ENCODE measurements at places on chromosomes 5 and 9.

DNA sequence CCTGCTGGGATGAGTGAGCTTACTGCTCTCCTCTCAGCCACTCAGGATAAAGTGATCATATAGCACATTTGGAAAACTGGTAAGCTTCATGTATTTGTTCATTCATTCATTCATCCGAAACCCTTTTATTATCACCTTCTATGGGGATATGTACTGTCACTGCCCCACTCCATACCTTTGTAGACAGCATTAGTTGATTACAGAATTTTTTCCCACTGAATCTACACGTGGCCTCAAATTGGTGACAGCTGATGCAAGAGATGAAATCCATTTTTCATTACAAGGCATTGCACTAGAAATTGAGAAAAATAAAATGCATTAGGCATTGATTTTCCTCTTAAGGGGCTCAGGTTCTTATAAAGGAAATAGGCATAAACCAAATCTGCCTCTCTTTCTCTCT lies 9.7 kb downstream of the GRIA1 start:
- no peak for DNase-seq

- DNase-seq, result no peak
These were observed 13.8 kb downstream of the PROP1 start for GRCh38 chr5:177982072-177982727.

DNA sequence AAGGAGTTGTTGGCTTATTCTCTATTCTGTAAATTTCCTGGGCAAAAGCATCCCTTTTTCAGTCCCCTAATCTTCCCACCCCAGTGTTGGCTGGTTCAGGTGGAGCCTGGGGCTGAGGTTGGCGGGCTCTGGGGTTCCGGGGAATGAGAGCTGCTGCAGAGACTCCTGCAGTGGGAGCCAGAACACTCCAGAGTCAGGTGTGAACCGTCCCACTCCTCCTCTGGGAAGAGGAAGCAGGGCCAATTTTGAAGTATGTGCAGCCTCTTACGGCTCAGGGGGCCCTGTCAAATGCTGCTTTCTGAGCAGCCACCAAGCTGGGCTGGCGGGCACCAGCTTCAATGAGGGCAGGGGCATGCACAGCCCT lies 42.8 kb downstream of the JADE2 start:
- no peak for DNase-seq

DNA sequence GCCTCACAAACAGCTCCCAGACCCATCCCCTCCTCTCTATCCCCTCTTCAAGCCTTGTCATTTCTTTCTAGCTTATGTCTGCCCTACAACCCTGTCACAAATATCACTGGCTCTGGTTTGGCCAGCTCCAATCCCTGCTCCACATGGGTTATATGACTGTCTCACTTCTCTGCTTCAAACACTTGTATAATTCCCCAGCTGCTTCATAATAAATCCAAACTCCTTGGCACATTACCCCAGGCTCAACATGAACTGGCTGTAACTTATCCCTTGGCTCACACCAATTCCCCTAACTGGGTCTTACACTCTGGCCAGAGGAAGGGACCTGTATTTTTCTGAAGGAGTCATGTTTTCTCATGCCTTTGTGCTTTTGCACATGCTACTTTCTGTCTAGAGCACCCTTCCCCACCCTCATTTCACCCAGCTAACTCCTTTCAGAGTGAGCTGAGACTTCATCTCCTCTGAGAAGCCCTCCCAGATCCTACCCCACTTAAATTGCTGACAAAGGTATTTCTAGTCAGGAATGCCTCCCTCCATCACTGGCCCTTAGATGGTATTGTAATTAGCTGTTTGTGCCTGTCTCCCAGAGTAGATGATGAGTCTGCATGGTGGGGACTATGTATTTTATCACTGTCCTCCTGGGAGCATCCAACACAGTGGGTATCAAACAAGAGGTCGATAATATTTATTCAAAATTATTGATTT lies 5.3 kb downstream of the PRXL2C start:
- no peak for DNase-seq

DNA sequence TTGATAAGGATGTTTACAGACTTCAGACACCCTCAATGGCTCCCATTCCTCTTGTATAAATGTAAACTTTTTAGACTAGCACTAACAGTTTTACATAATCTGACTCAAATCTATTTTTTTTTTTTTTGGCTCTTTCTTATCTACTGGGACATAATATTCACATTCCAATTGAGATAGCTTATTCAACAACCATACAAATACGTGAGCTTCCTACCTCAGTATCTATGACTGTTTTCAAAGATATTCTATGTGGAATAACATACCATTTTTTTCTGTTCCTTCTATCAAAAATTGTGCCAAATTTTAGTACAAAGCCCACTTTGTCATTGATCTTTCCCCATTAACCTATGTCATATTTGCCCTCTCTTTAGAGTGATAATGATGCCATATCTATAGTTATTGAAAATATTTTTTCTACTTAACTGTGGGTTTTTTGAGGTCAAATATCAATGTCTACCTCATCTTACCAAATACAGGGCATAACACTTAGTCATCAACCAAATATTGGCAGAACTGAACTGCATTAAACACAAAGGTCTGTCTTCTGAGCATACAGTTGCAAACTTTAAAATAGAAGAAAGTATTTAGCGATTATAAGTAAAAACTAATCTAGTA lies 482.6 kb downstream of the PTPRD start:
- DNase-seq, result peak; percentile 67

- DNase-seq, result no peak
These were observed 45.4 kb downstream of the NACC2 start for GRCh38 chr9:136049491-136050265.

DNA sequence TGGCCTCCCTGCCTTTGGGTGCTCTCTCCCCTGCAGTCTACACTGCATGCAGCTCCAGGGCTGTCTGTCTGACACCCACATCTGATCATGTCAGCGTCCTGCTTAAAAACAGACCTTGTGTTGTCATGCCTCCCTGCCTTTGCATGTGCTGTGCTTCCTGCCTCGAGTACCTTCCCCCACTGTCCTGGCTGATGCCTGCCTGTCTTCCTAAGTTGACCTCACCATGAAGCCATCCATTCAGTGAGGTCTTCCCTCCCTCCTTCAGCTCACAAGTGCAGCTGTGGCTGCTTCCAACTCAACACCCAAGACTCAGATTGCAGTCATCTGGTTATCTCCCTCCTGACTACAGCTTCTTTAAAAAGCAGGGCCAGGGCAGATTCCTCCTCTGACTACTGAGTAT lies 5.5 kb downstream of the ANGPTL2 start:
- DNase-seq, result no peak

GRCh38 chr9:94847486-94847885 lies 121.0 kb downstream of the AOPEP start:
- DNase-seq, result peak; percentile 76

DNA sequence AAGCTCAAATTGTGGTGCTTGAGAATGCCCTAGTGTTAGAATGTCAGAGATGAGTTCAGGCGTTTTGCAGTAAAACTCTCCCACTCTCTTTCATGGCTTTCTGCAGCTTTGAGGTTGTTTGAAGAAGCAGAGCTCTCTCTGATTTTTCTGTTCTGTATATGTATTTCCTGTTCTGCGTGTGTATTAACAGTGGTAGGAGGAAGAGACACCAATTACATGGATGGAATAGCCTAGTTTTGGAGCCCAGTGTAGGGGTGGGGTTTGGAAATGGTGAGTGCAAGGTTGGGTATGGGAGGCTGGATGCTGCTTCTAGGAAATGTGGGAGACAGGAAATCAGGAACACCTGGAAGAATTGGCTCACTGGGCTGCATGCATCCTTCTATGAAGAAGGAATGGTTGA lies 12.4 kb downstream of the LARP1 start:
- no peak for DNase-seq

DNA sequence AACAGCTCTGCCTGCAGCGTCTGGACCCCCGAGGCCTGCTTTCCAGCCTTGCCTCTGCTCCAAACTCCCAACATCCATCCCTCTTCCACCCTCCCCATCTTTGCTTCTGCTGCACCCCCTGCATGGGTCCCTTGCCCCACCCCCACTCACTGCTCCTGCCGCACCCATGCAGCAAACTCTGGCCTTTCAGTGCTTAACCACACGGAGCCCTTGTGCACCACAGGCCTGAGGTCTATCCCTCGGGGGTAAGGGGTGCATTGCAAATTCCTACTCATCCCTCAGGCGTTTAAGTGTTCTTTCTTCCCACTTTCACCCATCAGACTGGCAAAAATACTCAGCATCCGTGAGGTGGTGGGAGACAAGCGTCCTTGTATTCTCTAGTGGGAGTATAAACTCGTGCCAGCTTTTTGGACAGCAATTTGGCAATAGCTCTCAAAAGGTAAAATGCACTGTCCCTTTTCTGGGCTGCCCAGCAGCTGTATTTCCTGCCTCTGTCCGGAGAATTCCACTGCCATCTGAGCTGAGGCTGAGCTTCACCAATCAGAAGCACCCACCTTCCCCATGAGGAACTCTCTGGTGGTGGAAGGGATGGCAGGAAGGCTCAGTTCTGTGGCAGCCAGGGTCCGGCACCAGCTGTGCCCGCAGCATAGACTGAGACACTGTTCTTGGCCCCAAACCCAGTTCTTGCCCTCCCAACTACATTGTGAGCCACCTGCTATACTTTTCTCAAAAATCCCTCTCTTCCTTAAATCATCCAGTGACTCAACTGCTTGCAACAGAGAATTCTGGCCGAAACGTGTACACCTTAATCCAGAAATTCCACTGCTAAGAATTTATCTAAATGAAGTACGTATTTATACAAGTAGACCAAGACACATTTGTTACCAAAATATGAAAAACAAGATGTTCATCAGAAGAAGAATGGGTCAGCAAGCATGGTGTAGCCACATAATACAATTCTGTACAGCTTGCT lies 15.0 kb downstream of the PSMB7 start:
- DNase-seq, result peak; percentile 26

DNA sequence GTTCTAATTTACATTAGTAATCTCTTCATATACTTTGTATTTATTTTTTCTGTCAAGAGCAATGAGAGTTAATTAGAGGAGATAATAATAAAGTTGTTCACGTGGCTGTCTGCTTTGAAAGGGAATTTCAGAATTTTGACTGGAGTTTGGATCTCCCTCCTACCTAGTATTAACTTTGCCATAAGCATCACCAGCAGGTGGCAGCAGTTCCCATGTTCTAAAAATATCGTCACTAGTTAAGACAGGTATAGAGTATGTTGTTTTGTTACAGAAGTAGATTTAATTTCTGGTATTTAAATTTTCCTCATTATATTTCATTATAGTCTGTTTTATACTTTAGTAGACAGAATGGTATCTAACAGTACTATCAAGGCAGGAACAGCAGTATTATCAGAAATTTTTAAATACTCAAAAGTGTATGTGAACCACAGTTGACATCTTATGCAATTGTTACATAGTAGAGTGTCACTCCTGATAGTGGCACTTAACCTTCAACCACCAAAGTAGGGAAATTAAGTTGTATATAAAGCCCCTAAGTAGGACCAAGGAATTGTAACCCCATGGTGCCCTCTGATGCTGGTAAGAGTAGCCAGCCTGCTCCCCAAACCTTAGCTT lies 20.4 kb downstream of the GNPDA1 start:
- peak; percentile 78 for DNase-seq

GRCh38 chr5:133854554-133854953 lies 113.9 kb downstream of the C5orf15 start:
- no peak for DNase-seq

- DNase-seq, result no peak
These were observed 3.3 kb downstream of the ANKS6 start for GRCh38 chr9:98793031-98793430.

- peak; percentile 63 for DNase-seq
These were observed 598 bp upstream of the TMED7 start for GRCh38 chr5:115626445-115626823.

- peak; percentile 75 for DNase-seq
These were observed 28.6 kb upstream of the TNC start for GRCh38 chr9:115146581-115147021.

GRCh38 chr5:178487911-178488600 lies 102.1 kb downstream of the COL23A1 start:
- DNase-seq, result no peak

GRCh38 chr5:63690546-63690945 lies 271.7 kb downstream of the HTR1A start:
- no peak for DNase-seq

DNA sequence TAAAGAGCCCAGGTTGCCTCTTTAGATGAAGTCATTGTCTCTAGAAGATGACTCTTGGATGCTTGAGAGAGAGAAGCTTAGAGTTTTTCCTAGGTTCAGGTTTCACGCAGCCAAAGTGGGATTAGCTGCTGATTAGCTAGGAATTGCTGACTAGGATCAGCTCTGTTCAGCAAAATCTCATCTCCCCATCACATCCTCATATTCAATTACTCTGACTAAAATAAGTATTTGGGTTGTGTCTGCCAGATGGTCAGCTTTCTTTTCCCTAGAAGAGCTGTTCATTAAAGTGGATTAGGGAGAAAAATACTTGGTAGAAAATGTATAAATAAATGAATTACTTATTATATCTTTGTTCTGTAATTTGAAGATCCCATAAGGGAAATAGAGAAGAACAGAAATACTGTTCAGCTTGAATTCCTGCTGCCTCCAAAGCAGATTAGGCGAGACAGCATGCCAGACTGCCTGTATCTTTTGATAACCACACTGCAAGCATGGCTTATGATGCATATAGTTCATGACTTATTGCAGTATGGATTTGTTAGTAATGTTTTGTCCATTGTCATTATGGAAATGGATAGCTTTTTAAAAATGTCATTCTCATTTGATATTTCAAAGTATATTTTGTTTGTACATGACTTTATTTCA lies 184.8 kb upstream of the CD180 start:
- no peak for DNase-seq
